ENCODE measurements at places on chromosomes 4 and X.

DNA sequence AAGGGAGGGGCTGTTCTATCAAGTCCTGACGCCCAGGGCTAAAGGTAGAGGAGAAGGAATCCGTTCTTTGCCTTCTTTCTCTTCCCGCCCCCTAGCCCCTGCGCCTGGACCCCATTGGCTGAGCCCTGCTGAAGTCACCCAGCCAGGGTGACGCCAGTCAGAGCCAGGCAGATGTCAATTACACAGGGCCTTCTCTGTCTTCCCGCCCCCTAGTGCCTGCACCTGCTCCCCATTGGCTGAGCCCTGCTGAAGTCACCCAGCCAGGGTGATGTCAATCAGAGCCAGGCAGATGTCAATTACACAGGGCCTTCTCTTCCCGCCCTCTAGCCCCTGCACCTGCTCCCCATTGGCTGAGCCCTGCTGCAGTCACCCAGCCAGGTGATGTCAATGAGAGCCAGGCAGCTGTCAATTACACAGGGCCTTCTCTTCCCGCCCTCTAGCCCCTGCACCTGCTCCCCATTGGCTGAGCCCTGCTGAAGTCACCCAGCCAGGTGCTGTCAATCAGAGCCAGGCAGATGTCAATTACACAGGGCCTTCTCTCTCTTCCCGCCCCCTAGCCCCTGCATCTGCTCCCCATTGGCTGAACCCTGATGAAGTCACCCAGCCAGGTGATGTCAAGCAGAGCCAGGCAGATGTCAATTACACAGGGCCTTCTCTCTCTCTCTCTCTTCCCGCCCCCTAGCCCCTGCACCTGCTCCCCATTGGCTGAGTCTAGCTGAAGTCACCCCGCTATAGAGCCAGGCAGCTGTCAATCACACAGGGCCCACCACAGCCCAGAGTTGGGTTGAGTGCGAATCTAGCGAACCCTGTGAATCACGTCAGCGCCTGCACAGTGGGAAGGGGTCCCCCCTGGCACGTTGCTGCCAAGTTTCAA, 46.4 kb downstream of the ASMT start:
- no peak for DNase-seq

DNA sequence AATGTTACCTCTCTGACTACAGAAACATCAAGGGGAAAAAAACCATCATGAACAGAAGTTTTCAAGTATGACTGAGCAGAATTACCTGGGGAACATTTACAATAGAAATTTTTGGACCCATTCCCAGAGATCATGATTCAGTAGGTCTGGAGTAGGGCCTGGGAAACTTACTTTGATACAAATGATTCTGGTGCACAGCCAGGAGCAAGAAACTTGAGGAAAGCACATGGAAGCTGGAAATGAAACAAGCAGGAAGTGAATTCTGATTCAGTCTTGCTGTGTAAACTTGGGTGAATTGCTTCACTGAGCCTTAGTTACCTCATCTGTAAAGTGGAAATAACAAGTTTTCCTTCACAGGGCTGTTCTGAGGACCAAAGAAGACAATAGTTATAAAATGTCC, 192.5 kb upstream of the TAPT1 start:
- DNase-seq, result no peak

- no peak for DNase-seq
Measured at GRCh38 chr4:177974461-177974860, 532.2 kb upstream of the AGA start.

- DNase-seq, result no peak
Measured at GRCh38 chr4:109977854-109978501, 65.3 kb downstream of the EGF start.
